ENCODE measurements at places on chromosomes 16 and 17.

DNA sequence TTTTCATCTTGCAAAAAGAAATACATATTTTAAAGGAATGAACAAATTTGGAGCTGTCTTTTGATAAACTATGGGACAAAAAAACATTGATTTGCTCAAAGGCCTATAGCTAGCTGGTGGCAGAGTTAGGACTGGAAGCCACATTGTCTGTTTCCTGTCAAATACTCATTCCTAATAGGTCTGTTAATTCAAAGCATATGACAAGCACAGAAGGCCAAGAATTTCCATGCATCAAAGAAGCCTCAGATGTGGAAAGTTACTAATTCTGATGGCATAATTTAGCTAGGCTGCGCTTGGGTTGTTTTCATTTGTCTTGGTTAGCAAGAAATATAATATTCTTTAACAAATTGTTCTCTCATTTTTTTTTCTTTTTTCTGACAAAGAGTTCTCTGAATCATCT, 98.0 kb downstream of the CDK5R1 start:
- DNase-seq = no peak

- DNase-seq = no peak
Observed at GRCh38 chr16:82440336-82440735, 186.4 kb upstream of the CDH13 start.

GRCh38 chr16:32116080-32116479, 137.0 kb upstream of the TP53TG3D start:
- DNase-seq = no peak

- DNase-seq = no peak
Observed at GRCh38 chr16:81779536-81780320, 637 bp downstream of the PLCG2 start.

GRCh38 chr16:17607609-17608008, 136.8 kb upstream of the XYLT1 start:
- DNase-seq = no peak

GRCh38 chr17:21031756-21032396, 10.9 kb downstream of the USP22 start:
- DNase-seq = no peak

GRCh38 chr16:9124908-9125584, 33.6 kb downstream of the HAPSTR1 start:
- no peak for DNase-seq

GRCh38 chr17:32646941-32647340, 160.1 kb downstream of the CDK5R1 start:
- no peak for DNase-seq

GRCh38 chr16:79788949-79789348, 188.4 kb upstream of the MAF start:
- no peak for DNase-seq

GRCh38 chr17:48176471-48176855, 68.9 kb downstream of the SNX11 start:
- no peak for DNase-seq
